ENCODE measurements at places on chromosomes 5 and 9.

DNA sequence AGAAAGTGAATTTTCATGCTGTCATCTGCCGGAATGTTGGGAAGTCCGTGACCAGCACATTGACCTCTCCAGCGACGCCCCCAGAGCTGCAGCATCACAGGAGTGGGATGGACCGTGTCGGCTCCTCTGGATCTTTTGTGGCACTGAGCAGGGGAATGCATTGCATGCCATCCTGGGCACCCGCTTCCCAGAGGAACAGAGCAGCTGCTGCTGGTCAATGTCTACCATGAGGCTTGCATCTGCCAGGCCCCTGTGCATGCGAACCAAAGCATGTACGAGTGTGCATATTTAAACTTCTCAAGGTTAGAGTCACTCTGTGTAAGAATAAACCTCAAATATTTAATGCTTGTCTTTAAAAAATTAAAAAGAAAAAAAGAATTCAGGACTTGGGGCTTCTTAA, 414.8 kb downstream of the GADD45G start:
- no peak for DNase-seq

DNA sequence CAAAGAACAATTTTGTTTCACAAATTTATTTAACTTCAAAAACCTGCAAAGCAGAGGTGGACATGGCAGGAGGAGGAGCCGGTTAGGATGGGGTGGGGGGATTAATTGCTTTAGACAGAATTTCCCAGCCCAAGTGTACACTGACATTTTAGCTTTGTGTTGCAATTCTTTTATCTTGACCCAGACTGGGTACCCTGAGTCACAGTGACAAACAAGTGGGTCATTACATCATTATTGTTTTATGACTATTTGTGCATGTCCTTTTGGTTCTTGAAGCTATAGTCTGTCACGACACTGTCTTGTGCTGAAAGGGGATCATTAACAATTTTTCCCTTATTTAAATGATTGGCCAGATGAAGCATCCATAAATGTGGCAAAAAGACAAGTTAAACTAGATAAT, 84.5 kb upstream of the VCAN start:
- DNase-seq = no peak

GRCh38 chr5:62579761-62580160, 1.1 kb downstream of the LRRC70 start:
- DNase-seq = no peak

DNA sequence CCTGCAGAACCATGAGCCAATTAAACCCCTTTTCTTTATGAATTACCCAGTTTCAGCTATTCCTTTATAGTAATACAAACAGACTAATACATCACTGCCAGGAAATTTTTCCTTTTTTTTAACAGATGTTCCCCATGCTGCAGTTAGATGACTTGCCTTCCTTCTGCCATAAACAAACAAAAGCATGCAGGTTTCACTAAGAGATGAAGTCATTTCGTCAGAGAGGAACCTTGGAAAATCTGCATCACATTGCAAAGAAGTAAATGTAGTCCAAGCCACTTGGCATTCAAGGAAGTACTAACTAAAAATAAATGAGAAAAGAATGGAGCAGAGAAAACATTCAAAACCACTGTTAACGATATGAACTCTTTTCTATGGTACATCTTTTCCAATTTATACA, 194.1 kb upstream of the EFNA5 start:
- DNase-seq = no peak

- no peak for DNase-seq
Measured at GRCh38 chr5:34529581-34530331, 126.4 kb upstream of the RAI14 start.

GRCh38 chr5:33762859-33763258, 128.9 kb downstream of the ADAMTS12 start:
- no peak for DNase-seq

GRCh38 chr9:72675586-72675985, 154.2 kb downstream of the TMC1 start:
- DNase-seq = no peak

DNA sequence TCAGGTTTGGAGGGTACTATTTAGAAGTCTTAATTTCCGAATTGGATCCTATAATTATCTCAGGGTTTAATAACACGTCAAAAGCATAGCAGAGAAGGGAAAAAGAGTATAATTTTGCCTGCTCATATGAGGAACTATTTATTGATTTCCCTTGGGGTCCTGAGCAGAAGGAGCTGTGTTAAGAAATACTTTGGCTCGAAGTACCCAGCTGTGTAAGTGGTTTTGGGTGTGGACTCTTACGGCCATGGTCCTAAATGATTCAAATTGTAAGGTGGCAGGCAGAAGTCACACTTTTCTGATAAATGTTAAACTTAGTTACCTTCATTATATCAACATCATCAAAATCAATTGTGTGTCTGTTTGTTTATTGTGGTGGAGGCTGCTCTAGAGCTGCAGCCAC, 190.4 kb downstream of the MTRR start:
- DNase-seq = no peak

GRCh38 chr9:138009016-138009802, 131.6 kb downstream of the CACNA1B start:
- no peak for DNase-seq

DNA sequence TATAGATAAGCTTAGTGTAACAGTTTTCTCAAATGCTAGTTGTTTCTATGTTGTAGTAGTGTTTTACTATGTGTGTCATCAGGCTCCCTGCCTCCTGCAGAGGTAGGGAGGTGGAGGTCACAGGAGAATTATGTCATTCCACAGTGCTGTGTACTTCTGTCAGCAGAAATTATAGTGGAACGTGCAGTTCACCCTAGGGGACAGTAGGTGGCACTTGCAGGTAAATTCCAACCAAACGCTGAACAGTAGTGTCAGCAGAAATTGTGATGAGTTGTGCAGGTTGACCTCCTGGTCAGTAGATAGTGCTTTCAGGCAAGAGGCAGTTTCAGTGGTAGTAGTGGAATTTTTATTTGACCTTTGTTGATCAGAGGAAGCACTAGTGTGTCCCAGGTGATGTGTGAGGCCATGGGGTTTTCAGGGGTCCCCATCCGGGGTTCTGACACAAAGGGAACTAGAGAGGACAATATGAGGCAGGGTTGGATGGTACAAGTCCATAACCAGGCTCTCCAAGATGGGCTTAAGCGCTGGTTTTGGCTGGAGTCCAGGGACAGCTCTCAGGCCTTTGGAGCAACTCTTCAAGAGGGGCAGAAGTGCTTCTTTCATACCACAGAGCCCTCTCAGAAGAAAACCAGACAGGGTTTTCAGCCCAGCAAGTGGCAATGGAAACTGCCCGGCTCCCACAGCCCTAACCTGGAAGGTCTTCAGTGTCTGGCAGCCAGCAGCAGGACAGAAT, 402.9 kb downstream of the CYLC2 start:
- DNase-seq = peak; percentile 20

GRCh38 chr9:136361047-136361753, 2.3 kb downstream of the DNLZ start:
- no peak for DNase-seq

DNA sequence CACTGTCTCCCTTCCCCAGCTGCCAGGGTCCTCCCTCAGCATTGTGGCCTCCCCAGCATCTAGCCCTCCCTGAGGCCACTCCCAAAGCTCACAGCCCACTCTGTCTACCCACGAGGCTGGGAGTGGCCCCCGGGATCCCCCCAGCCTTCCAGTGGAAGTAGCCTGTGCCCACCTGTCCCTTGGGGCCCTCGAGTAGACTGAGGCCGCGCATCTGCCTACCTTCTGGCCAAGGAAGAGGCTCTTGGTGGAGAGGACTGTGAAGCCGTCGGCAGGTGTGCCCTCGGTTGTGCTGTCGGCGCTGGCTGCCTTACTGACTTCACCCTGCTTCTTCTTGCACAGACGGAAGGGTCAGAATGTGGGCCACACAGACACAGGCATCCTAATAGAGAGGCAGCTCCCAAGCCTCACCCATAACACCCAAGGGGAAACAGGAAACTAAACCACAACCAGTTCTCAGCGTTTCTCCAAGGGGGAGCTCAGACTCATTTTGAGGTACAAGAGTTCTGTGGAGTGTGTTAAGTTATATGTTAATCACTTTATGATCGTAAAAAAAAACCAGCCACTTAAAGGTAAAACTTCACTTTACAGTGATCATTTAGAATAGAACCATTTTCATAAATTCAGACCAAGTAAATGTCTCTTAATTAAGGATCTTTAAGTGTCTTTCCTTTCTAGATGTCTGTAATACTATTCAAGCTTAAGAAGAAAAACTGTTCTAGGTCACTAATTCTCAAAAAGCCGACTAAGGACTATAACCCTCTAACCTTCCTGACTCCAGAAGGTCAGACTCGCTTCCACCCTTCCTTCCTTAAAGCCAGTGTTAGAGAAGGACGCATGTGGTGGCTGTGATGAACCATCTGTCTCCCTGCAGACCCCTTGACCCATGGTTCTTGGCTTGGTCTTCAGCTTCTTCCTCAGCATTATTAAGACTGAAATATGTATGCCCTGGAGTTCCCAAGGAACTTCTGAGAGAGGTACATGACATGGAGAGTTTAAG, 38.5 kb downstream of the MACROH2A1 start:
- no peak for DNase-seq

- DNase-seq = no peak
Measured at GRCh38 chr5:17481378-17481777, 16.7 kb upstream of the TAF11L2 start.
